Stimulated activated CD4-positive, alpha-beta T cell treated with anti-CD3 and anti-CD28 coated beads, Interleukin-12 subunit alpha, Interleukin-12 subunit beta, amount 100 ng/mL, for 24 hours (primary cell): ENCODE measurements at places on chromosomes 16 and 17.

GRCh38 chr16:86231996-86232350 is 278.4 kb upstream of the FOXF1 start:
- DNase-seq = no peak

- no peak for DNase-seq
Measured at GRCh38 chr17:14904386-14904785, 360.7 kb downstream of the PMP22 start.

- DNase-seq = no peak
Measured at GRCh38 chr17:44636562-44636961, 19.7 kb upstream of the MEIOC start.

DNA sequence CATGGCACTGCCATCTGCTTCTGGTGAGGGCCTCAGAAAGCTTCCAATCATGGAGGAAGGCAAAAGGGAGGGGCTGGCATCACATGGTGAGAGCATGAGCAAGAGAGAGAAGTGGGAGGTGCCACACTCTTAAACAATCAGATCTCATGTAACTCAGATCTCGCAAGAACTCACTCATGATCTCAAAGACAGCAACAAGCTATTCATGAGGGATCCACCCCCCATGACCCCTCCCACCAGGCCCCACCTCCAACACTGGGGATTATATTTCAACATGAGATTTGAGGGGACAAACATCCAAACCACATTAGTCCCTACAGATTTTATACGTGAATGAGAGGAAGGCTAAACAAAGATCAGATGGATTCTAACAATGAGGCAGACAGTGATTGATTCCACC is 8.9 kb upstream of the TMEM132E start:
- DNase-seq = no peak

DNA sequence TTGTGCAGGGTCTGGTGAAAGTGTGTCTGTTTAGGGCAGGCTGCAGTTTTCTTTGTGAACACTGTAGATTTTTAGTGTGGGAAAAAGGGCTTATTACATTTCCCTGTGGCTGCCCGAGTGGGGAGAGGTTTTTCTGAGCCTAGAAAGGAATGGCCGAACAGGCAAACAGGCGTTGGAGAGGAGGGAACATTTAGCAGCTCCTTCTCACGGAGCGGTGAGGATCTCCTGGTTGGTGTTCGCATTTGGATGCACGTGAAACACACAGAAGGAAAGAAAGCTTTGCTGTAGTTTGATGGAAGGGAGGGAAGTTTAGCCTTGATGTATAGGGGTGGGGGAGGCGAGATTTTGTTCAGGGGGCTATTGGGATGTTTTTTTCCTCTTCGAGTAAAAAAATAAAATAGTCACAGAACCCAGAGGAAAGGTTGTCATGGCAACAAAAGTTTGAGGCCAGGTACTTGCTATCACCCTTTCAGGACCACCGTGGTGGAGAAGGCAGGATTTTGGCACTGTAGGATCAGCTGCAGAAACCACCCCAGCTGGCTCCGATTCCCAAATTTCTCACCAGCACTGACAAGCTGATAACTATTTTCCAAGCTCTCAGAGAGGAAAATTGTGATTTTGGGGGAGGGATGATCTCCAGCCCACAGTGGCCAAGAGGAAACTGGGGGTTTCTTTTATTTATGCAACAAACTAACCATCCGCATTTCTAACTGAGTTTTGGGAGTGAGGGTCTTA is 3.5 kb downstream of the GSG1L start:
- no peak for DNase-seq

GRCh38 chr16:90044111-90044551 is 24.9 kb upstream of the DBNDD1 start:
- DNase-seq = no peak

GRCh38 chr16:48433850-48434530 is 48.8 kb upstream of the SIAH1 start:
- no peak for DNase-seq

GRCh38 chr16:54174201-54174600 is 112.4 kb downstream of the IRX3 start:
- no peak for DNase-seq

- DNase-seq = no peak
Measured at GRCh38 chr17:49197346-49197998, 12.9 kb downstream of the GNGT2 start.
